ENCODE measurements at places on chromosomes 7 and 10.

DNA sequence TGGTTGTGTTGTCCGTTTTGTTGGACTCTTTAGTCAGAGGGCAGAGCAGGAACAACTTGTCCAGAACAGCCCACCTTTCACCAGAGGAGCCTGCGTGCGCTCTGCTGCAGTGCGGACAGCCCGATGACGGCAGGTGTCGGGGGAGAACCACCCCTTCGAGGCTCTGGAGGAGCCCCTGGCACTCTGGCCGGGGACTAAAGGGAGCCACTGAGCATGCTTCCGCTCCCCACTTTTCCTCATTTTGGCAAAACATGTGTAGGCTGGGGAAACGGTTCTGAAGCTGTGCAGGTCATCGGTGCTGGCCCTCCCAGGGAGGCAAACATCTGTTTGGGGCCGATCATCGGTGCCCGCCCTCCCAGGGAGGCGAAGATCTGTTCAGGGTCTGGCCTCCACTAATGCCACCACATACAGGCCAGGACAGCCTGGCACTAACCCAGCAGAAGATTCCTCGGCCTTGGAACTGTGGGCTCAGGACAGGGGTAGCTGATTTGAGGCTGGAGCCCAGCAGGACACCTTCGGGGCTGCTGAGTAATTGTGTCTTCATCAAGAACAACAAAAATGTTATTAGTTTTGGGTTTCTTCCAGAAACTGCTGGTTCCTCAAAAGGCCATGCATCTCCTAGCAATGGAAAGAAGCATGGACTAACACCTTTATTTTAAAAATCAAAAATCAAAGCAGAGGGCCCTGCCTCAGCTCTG is 124.4 kb upstream of the TCERG1L start:
- no peak for DNase-seq

DNA sequence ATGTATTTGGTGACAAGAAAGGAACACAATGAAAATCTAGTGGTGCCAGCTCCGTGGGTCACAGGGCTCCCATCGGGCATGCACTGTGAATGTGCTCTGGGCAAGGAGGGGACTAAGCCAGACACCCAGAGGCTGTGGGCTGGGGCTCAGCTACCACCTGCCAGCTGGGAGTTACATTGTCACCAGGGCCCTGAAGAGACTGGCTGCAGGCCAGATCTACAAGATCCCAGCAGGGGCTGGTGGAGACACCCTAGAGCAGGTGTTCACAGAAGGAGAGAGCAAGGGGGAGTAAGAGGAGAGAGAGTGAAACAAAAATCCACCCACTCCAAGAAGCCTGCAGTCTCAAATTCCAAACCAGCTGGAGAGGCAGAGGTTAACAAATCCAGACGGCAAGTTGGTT is 116.6 kb upstream of the ADCY1 start:
- no peak for DNase-seq

DNA sequence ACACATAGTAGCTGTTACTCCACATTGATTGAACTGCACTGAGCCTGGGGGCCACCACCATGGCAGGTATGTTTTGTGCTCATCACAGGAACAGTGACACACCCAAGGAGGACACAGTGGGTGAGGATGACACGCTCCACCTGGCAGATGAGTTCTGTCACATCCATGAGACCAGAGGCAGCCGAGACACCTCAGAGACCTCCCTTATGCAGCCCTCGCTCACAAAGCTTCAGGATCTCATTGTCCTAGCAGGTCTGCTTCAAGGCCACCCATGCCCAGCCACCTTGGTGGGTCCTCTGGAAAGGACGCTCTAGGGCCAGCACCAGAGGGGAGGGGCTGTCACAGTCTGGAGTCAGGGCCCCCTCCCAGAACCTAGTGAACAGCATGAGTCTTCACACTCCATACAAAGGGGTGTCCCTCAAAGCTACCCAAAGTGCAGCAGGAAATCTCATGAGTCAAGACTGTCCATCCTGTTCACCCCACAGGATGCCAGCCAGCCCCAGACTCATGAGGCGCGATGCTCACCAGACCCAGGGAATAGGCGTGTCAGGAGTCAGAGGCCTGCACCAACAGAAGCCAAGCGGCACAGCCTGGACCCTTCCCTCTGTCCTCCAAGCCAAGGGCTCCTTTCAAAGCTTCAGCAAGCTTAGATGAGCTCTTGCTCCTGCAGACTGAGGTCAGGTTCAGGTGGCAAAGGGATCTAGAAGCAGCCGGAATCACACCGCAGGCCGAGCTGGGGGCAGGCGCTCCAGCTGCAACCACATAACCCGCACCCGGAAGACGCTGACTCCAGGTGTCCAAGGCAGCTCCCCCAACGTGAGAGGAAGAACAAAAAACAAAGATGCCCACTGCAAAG is 9.6 kb downstream of the FAM53B start:
- DNase-seq: peak; percentile 75

DNA sequence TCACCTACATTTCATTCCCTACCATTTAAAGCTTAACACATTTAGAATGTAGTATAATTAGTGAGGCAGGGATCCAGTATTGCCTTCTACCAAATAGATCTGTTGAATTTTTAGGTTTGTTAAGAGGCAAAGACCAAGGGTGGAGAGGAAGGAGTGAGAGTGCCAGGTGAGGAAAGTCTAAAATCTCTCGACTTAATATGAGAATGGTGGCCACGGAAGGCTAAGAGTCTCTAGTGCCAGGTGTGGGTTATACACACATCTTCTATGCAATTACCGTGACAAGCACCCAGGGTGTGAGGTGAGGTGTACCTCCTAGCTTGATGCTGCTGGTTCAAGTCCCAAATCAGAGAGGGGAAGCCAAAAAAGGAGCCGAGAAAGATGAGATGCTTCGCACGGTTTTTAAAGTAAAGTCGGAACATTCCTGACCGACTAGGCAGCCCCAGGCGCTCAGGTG is 439 bp downstream of the IQUB start:
- DNase-seq: no peak

DNA sequence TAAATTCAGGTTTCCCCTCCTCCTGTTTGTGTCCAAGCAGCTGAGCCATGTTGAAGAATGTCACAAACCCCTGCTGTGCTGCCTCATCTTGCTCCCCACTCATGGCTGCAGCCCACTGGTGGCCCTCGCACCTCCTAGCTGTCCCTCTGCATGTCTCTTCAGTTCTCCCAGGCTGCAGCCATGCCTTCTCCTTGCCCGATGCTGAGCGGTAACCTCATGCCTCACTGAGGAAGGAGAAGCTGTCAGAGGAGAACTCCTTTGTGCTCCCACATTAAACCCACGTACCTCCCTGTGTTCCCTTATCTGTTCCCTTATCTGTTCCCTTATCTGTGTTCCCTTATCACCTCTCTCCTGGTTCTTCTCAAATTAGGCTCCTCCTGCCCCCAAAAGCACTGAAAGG is 10.3 kb upstream of the FRMPD2 start:
- no peak for DNase-seq

GRCh38 chr7:126700807-126701604 is 551.7 kb downstream of the GRM8 start:
- peak; percentile 90 for DNase-seq

DNA sequence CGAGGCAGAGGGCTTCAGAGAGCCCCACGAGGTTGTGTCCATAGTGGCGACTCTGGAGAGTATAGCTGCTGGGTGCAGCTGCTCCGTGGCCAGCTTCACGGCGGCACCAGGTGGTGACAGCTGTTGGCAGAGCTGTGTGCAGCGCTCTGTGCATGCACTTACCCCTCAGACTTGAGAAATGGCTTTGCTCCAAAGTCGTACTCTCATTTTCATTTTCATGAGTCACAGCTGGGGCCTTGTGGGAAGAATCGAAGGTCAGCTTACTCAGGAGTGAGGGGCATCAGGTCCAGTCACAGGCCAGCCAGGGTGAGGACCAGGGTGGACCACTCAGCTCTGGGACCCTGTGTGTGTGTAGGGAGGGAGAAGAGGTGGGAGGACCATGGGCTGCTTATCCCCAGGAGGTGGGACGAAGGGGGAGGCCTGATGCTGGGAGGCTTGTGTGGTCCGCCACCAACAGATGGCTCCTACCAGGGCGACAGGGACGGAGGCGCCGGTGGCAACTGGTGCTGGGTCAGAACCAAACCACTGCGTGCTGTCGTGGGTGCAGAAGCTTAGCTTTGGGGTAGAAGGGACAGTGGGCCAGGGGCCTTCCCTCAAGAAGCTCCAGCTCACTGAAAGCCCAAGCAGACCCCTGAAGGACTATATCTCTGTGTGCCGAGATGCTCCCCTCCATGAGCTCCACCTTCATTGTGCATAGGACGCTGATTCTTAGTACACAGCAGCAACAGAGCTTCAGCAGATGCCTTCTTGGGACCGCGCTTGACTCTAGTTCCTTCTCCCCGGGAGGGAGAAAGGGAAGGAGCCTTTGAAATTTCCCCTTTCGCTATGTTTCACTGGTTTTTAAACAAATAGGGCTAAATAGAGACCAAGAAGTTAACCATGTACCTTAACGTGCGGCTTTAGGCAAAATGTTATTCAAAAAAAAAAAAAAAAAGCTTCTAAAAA is 225.0 kb downstream of the CELF2 start:
- DNase-seq: no peak

- DNase-seq: peak; percentile 31
Measured at GRCh38 chr10:6388261-6388893, 185.6 kb downstream of the PFKFB3 start.

DNA sequence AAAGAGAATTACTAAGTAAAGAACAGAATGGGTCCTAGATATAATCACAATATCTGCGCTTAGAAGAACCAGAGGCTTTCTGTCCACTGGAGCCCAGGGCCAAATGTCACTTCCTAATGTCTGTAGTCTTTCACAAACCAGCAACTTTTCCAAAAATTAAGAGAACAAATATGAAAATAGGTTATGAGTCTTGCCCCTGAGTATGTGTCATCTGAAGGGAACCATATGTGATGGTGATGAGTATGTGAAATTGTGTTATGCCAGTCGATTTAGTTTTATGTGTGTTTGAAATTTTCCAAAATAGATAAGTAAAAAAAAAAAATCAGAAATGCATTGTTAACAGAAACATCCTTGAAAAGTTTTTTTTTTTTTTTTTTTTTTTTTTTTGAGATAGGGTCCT is 15.4 kb upstream of the HTR5A start:
- no peak for DNase-seq

DNA sequence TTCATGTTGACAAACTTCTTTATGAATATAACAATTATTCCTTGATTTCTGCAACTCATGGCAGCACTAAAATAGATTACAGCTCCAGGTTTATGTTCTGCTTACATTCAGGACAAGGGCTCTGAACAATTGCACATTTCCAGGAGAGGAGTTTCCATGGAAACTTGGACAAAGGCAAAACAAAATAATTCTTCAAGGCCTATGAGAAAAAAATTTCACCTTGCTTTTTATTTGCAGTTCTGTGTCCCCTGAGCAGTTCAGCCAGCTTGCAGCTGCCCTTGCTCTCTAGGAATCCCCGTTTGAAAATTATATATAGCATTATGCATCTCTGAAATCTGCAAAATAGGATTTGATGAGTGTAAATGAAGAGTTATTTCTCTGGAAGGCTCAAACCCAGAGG is 71.7 kb downstream of the ARL4A start:
- no peak for DNase-seq

DNA sequence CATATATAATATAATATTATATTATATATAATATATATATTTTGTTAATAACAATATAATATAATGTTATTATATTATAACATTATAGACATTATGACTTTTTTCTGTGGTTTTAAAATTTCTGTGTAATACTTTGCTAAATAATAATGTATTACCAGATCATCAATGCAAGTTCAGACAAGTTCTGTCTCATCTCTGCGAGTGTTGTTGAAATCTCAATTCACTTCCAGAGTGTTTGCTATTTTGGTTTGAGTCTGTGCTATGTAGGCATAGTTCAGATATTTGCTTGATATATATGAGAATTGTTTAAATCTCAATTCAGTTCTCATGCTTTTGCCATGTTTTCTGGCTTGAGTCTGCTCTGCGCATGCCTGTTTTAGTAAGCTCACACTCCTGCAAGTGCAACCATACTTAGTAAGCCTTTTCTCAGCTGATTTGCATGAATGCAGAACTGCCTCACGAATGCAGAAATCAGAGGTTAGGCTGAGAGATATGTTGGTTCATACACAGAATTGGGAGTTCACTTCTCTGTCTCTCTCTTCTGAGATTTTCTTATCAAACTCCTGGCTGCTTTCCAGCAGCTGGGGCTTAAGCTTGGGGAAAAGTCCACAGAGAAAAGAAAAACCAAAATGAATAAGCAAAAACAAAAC is 830.2 kb upstream of the SORCS1 start:
- DNase-seq: no peak

DNA sequence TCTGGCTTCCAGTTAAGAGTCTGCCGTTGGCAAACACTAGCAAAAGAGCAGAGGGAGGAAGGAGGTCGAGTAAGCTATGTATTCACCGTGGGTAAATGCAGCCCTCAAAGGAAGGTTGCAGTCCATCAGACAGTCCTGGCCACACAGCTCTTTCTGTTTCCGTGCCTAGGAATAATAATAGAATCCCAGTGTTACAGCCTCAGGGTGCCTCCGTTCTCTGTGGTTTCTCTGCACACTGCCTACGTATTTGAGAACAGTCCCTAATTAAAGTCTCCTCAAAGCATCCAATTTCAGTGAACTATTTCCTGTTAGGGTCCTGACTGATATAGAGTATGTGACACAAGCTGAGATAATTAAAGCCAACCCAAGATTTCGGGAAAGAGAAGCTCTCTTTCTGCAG is 176.7 kb downstream of the GPAM start:
- no peak for DNase-seq

DNA sequence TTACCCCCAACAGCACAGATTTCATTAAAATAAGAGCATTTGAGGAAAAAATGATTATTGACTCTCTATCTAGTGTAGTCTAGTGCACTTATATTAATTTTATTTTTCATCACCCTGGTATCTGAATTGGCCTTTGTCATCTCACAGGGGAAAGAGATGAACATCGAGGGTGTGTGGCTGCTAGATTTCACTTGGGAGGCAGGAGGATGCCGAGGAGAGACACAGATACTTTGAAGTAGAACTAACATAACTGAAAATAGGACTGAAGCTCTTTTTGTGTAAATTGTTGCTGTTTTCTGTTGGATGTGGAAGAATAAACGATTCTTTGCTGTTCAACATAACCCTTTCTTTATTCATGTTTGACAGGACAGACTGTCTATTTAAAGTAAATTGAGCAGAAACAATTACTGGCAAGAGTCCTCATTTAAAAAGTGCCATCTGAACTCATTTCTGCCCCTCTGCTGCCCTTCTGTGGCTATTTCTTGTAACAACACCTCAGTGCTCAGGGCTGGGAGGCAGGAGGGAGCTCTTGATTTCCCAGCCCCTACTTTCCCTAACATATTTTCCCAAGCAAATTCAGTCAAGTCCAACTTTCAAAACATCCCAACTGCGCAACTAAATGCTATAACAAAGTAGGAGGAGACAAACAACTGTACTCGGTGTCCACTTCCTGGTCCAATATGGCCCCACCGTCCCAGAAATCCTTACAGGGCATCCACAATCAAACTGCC is 15.6 kb downstream of the LYZL1 start:
- peak; percentile 47 for DNase-seq

GRCh38 chr10:48745662-48746245 is 61.1 kb downstream of the WDFY4 start:
- DNase-seq: peak; percentile 18

DNA sequence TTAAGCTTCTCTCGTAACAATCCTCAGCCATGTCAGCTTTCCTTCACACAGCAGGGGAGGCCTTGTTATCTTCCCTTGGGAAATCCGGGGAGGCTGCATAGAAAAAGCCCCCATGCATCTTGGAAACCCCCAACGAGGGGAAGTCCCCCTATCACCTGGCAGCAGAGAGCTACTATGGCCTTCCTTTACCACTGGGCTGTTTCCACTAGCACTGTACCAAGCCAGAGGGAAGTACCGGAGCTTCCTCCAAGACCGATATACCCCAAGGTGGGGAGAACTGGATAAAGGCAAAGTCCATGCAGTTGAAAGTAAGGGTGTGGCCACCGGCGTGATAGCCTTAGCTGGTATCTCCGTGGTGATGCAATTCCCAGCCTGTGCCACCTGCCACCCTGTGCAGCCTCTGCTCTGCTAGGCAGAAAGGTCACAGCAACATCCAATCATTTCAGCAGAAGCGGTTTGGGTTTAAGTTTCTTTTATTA is 4.4 kb upstream of the CLIP2 start:
- no peak for DNase-seq
